Kidney epithelial cell (primary cell): ENCODE measurements at places on chromosomes 6 and 20.

GRCh38 chr6:169406034-169406433 is 152.4 kb upstream of the THBS2 start:
- DNase-seq, result no peak

DNA sequence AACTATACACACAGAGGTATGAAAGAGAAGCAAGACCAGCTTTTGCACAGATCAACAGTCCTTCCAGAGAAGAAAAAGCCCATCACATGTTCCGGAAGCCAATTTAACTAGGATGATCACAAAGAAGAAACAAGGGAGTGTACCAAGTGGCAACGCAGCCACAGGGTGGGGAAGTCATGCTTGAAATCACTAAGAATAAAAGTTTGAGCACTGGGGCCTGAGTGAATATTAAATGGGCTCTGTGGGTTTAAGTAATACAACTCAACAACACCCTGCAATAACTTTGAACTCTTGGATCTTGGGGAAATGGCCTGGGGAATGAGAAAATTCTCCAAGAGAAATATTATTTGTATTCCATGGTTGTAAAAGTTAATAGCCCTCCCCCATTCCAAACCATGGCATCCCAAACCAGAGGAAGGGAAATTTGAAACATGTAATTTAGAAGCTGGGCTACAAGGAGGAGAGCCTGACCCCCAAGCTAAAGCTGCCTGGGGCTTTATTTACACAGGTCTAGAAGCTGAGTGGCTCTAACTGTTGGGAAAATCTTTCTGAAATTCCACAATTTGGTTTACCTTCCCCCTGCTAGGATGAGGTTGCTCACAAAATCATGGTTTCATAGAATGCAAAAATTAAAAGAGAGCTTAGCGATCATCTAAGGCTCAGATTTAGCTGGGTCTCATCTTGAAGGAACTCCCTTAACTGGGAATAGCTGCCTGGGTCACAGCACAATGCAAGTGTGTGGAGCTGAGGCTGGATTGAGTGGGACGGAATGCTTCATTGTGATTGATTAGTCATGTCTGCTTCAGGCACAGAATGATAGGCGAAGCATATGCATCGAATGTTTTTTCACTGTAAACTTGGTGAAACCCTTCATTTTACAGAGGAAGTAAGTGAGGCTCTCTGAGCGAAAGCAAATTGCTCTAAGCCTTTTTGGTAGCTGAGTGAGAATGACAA is 143.6 kb downstream of the BMP7 start:
- no peak for DNase-seq

DNA sequence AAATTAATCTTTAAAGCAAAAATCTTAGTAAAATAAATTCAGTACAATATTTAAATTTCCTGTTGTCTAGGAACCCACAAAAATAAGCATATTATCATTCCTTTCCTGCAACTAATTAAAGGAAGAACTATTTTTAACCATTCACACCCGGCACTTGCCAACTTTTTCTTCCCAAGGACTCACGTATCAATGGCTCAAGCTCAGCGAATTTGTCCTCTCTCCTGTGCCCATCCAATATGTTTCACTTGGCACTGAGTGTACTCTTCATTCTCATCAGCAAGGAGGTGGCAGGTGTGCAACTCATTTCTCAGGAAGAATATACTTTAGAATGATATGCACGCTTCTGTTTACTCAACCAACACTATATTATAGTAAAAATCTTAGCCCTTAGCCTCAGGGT is 419.4 kb downstream of the C6orf118 start:
- no peak for DNase-seq

DNA sequence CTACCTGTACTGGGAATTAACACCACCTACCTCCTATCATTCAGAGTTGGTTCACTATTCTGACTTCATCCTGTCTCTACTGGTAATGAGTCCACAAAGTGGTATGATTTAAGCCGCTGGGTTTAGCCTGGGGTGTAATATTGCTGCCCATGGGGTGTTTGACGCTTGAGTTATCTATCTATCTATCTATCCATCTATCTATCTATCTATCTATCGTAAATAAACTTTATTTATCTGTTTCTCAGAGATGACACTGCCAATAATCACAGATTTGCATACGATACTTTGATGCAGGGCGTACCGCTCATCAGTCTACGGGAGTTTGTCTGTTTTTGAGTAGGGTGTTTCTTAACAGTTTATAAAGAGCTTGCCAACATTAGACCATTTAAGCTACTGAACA is 73.6 kb upstream of the ZNF184 start:
- no peak for DNase-seq

DNA sequence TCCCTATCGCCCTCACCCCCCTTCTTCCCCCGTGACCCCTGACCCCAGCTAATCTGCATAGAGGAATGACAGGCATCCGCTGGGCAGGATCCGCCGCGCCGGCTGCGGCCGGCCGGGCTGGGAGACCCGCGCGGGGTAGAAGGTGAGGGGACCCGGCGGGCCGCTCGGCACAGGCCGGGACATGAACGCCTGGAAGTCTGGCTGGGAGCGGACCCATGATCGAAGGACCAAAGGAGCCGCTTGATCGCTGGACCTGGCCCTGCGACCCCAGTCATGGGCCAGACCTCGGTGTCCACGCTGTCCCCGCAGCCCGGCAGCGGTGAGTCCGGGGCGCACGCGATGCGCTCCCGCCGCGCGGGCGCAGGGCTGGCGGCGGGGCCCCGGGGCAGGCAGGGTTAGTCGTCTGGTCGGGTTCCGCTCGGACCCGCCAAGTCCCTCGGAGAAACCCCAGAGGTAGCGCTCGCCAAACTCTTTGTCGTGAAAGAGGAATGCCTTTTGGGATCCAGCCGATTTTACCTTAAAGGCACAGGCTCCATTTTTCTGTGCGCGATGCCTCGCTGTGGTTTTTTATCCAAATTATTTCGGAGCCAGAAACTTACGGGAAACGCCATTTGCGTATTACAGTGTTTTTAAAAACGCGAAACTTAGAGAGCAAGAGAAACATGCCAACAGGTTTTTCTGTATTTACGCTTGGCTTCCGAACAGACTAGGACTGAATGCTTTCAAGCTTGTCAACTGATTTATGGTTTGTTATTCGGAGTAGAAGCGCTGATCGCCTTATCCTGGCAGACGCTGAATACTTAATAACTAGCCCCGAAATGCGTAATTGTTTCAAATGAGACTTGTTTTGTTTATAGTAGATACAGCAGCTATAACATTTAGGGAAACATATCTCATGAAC is at the start of gene PHACTR2:
PHACTR2 (plus strand) TSS at position 75 of the 901 bp plus-strand sequence; CDS start at position 274, 199 bp downstream.
- no peak for DNase-seq

- no peak for DNase-seq
These were observed 23.9 kb downstream of the RIPOR2 start for GRCh38 chr6:24911796-24912382.

- DNase-seq, result no peak
These were observed 1.2 kb upstream of the C6orf62 start for GRCh38 chr6:24720131-24720603.

DNA sequence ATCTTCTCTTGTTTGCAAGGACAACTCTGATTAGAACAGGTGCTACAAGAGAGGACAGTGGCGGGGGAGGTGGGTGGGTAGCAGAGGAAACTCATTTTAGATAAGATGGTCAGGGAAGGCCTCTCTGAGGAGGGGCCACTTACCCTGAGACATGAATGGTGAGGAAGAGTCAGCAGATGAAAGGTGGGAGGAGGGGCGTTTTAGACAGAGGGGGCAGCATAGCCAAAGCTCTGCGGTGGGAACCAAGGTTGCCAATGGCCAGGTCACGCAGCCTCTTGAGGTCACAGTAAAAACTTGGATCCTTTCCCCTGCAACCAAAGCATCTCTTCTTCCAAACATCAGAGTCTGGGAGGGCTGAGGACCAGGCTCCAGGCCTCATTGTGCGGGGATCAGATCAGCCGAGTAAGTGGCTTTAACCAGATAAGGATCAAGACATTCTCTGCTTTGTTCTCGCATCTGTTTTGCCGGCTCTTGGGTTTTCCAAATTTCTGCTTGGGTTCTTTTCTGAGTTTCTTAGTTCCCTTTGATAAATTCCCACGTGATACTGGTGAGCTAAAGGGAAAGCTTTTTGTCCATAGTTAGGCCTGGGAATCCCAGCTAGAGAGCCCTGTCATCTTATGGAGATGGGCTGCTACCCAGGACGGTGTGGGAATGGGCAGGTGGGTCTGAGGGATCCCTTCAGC is 5.5 kb upstream of the CD40 start:
- DNase-seq, result no peak
